ENCODE measurements at places on chromosomes 6 and 20.

DNA sequence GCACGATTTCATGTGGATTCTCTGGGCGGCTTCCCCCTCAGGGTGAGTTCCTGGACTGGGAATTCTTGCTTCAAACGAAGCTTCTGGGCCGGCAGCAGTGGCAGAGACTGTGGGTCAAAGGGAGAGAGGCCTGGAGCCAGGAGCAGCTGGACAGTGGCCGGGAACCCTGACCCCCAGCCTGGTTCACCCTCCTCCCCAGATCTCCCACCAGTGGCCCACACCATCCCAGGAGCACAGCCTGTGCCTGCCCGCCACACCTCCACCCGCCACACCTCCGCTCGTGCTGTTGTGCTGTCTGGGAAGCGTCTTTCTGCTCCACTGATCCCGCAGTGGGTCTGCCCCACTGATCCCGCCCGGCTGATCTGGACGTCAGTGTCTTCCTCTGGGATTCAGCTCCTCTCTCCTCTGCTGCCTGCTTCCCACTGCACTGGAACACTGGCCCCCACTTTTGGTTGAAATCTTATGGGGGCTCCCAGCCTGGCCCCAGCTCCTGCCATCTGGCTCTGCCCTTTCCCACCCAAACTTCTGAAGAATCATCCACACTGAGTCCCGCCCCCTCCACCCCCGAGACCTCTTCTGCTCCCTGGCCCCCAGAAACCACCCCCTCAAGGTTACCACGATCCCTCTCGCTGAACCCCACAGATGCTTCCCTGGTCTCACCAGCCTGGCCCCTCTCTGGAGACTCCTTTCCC is 9.8 kb downstream of the ZBP1 start:
- no peak for DNase-seq

DNA sequence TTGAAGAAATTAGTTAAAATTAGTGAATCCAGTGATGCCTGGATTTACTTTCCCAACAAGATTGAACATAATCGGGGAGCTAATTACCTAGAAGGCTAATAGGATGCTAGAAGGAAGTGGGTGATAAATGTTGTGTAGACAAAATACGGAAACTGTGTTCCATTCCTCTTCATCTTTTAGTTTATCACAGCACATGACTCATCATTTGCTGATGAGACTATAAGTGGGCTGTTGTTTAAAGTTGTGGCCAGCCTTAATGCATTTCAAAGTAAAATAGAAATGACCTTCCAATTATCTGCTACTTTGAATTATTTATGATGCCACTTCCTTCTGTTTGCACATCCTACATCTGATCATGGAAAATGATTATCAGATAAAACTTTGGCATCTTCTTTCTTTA is 43.4 kb downstream of the OGFRL1 start:
- DNase-seq: no peak

DNA sequence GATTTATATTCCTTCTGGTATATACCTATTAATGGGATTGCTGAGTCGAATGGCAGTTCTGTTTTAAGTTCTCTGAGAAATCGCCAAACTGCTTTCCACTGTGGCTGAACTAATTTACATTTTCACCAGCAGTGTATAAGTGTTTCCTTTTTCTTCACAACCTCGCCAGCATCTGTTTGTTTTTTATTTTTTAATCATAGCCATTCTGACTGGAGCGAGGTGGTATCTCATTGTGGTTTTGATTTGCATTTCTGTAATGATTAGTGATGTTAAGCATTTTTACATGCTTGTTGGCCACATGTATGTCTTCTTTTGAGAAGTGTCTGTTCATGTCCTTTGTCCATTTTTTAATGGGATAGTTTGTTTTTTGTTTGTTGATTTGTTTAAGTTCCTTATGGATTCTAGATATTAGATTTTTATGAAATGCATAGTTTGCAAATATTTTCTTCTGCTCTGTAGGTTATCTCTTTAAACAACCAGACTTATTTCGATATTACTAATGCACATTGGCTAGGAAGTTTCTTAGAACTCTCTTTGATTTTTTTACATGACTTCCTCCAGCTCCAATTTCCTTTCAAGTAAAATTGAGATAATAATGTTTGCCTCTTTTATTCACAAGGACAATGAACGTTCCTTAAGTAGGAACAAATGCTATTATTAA is 12.2 kb upstream of the VNN1 start:
- no peak for DNase-seq

DNA sequence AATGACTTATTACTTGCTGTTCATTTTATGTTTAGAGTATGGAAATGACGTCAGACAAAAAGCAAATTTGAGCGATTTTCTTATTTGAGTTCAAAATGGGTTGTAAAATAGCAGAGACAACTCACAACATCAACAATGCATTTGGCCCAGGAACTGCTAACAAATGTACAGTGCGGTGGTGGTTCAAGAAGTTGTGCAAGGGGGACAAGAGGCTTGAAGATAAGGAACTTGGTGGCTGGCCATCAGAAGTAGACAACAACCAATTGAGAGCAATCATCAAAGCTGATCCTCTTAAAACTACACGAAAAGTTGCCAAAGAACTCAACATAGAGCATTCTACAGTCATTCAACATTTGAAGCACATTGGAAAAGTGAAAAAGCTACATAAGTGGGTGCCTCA is 43.8 kb downstream of the REV3L start:
- no peak for DNase-seq

GRCh38 chr6:67252663-67253062 is 1382.4 kb upstream of the ADGRB3 start:
- no peak for DNase-seq

- DNase-seq: no peak
These were observed 447.2 kb downstream of the FRK start for GRCh38 chr6:115613488-115613887.

Measured in activated CD4-positive, alpha-beta T cell treated with anti-CD3 and anti-CD28 coated beads for 1 hour (primary cell).